Skeletal muscle cell (primary cell): ENCODE measurements at places on chromosomes 13 and 19.
A peak's percentile ranks its signal among the peaks of the same experiment; 100 is the strongest.

GRCh38 chr13:34678154-34678553, 263.9 kb upstream of the NBEA start:
- DNase-seq = no peak

- DNase-seq = peak; percentile 36
Measured at GRCh38 chr13:100542826-100543156, 45.8 kb downstream of the GGACT start.

DNA sequence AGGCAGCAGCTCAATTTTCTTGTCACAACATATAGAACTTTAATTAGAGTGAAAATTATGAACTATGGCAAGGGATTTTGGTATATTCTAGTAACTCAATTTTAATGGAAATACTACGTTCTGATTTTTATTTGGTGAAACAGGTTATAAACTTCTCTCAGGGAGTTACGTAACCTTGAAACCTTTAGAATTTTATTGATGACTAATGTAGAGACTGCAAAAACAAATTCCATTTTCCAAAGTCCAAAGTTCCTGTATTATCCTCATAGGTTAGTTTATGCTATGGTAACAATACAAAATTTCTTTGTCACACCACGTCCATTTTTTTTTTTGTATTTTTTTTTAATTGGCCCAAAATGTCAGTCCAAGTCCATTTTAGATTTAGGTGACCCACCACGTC, 185.7 kb downstream of the KLF5 start:
- DNase-seq = no peak

GRCh38 chr19:47697863-47698609, 15.2 kb upstream of the EHD2 start:
- DNase-seq = peak; percentile 47

DNA sequence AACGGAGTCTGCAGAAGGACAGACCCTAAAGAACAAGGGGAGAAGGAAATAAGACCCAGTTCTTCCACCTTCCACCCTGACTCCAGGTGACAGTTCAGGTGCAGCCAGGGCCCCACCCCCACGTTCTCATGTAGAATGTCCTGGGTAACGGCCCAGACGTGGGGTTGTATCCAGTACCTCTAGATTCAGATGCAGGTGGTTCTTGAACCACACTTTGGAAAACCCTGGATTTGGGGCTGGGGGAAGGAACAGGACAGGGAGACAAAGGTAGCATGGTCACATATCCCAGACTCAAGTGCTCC, 2.2 kb downstream of the DMPK start:
- no peak for DNase-seq

- peak; percentile 53 for DNase-seq
Measured at GRCh38 chr13:41995946-41996345, 35.0 kb upstream of the VWA8 start.

- DNase-seq = no peak
Measured at GRCh38 chr13:103436057-103436654, 369.9 kb upstream of the SLC10A2 start.

- peak; percentile 81 for DNase-seq
Measured at GRCh38 chr19:2602391-2603181, 99.9 kb downstream of the GNG7 start.

GRCh38 chr13:44273991-44274770, 99.4 kb upstream of the SERP2 start:
- DNase-seq = no peak

GRCh38 chr13:113049981-113050380, 55.6 kb upstream of the F7 start:
- DNase-seq = no peak

DNA sequence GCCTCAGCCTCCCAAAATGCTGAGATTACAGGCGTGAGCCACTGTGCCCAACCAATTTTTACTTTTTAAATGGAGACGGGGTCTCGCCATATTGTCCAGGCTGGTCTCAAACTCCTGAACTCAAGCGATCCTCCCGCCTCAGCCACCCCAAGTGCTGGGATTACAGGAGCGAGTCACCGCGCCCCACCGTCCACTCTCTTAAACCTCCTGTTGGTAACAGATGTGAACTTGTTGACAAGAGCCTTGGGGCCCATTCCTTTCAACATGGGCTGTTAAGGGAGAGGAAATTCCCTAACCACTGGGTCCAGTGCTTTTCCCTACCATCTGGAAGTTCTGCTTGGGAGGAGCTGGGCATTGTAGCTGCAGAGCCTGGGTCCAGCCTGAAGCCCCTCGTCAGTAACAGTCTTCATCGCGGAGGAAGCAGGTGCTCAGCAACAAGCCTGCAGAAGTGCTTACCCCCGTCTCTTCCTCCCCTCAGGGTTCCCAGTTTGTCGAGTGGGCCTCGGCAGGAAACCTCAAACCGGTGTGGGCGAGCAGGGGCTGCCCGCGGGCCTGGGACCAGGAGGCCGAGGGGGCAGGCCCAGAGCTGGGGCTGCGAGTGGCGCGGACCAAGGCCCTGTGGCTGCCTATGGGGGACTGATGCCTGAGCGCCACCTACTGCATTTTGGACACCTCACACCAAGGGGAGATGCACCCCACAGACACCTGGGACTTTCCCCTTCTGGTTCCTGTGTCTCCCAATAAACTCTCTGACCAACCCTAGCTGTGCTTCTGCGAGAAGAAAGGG, 4.0 kb upstream of the FLT3LG start:
- DNase-seq = no peak

DNA sequence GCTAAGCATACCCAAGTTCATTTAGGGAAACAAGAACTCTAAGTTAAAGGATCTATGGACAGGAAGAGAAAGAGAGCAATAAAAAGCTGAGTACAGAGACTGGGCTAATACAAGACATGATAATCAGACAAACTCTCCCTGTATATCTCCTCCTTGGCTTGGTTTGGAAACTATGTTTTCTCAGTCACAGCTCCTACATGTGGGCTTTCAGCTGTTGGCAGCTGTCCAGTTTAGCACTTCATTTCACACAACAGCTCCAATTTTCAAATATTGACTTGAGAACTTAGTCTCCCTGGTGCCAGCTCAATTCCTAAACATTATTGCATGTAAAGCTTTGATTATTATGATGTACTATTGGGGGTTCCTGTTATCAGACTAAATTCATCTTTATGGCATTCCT, 222.8 kb upstream of the OBI1 start:
- no peak for DNase-seq

- DNase-seq = no peak
Measured at GRCh38 chr13:50125304-50125553, 110.0 kb downstream of the KCNRG start.

DNA sequence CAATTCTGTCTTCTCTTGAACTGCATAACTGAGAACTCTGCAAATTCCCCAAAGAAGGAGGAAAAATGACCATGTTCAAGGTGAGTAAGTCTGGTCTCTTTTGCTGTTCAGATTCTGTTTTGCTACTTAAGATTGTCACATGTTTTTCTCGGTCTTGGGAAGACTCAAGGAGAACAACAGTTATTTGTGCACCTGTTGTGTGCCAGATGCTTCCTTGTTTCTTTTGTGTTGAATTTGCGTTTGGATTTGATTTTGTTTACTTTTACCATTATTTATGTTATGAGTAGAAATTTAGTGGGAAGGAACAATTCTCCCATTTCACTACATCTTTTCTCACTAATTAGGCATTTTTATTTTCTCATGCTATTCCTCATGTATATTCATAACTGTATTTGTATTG, 4.4 kb downstream of the ZNF284 start:
- no peak for DNase-seq

GRCh38 chr13:98026457-98026857, 73.0 kb downstream of the IPO5 start:
- DNase-seq = peak; percentile 36

DNA sequence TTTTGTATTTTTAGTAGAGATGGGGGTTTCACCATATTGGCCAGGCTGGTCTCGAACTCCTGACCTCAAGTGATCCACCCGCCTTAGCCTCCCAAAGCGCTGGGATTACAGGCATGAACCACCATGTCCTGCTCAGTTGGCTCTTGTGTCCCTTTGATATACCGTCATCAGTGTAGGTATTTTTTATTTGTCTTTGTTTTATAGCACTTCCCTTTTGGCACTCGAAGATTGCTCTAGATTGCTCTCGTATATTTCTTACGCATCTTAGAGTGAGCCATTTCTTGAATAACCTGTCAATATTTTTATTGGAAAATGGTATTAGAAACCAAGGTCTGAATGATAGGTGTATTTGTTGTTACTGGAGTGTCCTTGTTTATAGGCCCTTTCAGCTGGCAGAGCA, 9.4 kb downstream of the SETDB2 start:
- no peak for DNase-seq

GRCh38 chr13:113582841-113583631, 1.5 kb upstream of the TFDP1 start:
- DNase-seq = no peak

- no peak for DNase-seq
Measured at GRCh38 chr19:30026933-30027332, 84.9 kb downstream of the URI1 start.

DNA sequence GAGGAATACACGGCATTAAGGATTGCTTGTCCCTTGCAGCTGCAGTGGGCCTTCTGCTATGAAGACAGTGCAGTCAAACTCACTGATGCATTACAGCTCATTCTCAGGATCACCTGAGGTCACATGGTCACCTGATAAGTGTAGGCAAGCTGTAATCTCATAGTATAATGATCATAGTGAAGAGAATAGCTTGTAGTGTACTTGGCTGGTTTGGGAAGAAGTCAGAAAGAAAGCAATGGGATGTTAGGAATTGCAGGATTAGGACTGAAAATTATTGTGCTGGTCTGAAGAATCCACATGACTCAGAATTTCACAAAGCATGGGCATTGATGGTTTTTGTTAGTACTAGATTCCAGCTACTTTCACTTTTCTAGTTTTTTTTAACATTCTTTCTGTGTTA, 76.7 kb downstream of the MBNL2 start:
- DNase-seq = no peak

DNA sequence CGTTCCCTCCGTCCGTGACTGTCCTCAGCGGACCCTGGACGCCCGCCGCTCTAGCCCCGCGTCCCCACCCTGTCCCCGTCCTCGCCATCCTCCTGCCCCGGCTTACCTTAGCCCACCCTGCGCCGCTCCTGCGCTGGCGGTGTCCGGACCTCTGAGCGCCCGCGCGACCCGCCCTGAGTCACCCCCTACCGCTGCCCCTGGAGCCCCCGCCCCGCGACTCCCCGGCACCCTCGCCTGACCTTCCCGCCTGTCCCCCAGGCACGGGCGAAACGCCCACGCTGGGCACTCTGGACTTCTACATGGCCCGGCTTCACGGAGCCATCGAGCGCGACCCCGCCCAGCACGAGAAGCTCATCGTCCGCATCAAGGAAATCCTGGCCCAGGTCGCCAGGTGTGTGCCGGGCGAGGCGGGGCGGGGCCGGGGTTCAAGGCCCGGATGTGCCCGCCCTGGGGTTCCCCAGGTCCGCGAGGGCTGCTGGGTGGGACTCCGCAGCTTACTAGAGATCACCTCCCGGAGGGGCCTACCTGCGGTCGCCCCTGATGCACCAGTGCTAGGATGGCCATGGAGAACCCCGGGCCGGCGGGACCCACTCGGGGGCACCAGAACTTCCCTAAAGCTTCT, 5.1 kb downstream of the HMG20B start:
- no peak for DNase-seq
